ENCODE measurements at places on chromosomes 5 and 9.
A peak's percentile ranks its signal among the peaks of the same experiment; 100 is the strongest.

DNA sequence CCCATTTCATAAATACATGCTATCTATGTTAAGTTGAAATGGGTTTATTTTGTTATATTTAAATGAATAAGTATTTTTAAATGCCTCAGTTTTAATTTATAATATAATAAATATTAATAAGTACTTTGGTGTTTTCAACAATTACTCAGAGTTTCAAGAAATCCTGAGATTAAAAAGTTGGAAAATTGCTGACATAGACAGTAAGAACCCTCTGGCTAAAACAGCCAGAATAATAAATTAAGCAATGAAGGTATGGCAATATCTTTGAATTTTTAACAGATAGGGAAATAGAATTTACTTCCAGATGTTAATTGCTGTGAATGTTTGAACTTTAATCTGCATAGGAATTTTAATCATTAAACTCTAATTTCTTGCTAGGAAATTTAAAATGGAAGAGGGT lies 83.6 kb downstream of the ZNF622 start:
- no peak for DNase-seq

GRCh38 chr5:115392611-115393010 lies 96.2 kb upstream of the CCDC112 start:
- DNase-seq = peak; percentile 56

DNA sequence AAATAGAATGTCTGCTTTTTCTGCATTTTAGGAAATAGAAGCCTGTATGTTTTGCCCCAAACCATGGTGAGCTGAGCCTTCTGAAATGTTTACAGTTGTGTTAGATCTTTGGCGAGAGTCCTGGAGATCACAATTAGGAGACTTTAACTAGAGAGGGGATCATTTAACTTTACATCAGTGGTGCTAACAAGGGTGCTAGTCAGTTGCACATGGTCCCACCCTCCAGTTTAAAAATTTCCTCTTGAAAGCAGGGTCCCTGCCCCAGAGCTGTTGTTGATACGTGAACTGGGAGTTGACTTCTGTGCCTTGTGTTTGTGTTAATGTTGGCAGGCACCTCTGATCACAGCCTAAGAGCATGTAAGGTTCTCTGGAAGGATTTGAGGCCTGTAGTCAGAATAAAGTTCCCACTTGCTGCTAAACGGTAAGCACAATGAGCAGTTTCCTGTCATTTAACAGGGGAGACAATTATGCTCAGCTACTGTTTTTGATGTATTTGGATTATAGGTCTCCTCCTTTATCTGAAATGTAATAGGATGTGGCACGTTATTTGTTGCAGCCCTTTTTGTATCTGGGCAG lies 43.7 kb downstream of the RASGRF2 start:
- DNase-seq = no peak

DNA sequence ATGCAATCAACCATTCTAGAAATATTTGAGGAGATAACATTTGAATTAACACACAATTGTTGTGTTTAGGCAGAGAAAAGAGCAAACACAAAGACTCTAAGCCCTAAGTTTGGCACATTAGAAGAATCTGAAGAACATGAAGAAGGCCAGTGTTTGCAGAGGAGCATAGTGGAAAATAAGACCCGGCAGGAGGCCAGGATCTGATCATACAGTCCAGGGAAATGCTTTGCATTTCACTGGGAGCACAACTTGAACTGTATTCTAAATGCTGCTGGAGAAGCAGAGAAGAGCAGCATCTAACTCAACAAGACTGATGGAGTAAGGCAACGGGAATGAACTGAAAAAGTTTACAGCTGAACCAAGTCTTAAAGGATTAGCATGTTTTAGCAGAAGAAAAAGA lies 463.4 kb downstream of the ZNF608 start:
- DNase-seq = no peak

- DNase-seq = no peak
Observed at GRCh38 chr5:162456086-162456485, 388.5 kb downstream of the GABRG2 start.

GRCh38 chr9:130058887-130059286 lies 5.2 kb downstream of the GPR107 start:
- no peak for DNase-seq

DNA sequence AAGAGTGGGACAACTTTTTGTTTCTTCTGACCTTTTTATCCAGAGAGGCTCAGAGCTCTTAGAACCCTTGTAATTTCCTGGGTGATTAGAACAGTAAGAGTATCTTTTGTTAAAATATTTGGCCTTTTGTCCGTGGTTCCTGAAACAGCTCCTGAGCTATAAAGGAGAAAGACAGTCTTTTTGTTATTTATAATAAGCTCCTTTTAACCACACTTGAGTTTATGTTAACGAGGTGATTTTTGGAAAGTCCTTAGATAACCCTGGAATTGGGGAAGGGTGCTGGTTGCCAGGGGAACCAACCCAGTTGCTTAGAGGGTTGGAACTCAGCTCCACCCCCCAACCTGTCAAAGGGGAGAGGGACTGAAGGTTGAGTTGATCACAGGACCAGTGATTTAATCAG lies 4.8 kb downstream of the ZNF483 start:
- no peak for DNase-seq

GRCh38 chr5:83192947-83193346 lies 115.6 kb downstream of the XRCC4 start:
- DNase-seq = no peak

- DNase-seq = no peak
Observed at GRCh38 chr5:4862500-4862899, 277.6 kb upstream of the ADAMTS16 start.

GRCh38 chr5:143770450-143770849 lies 41.5 kb upstream of the HMHB1 start:
- DNase-seq = no peak

DNA sequence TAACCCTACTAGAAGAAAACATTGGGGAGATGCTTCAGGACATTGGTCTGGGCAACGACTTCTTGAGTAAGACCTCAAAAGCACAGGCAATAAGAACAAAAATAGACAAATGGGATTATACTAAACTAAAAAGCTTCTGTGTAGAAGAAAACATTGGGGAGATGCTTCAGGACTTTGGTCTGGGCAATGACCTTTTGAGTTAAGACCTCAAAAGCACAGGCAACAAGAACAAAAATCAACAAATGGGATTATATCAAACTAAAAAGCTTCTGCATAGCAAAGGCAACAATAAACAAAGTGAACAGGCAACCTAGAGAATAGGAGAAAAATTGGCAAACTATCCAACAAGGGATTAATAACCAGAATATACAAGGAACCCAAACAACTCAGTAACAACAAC lies 3.7 kb downstream of the MRPL50 start:
- no peak for DNase-seq

- DNase-seq = peak; percentile 86
Observed at GRCh38 chr5:129963359-129963758, 59.1 kb downstream of the CHSY3 start.

GRCh38 chr5:88094403-88094802 lies 174.2 kb downstream of the TMEM161B start:
- no peak for DNase-seq

- no peak for DNase-seq
Observed at GRCh38 chr9:133791735-133792649, 53.8 kb upstream of the SARDH start.

DNA sequence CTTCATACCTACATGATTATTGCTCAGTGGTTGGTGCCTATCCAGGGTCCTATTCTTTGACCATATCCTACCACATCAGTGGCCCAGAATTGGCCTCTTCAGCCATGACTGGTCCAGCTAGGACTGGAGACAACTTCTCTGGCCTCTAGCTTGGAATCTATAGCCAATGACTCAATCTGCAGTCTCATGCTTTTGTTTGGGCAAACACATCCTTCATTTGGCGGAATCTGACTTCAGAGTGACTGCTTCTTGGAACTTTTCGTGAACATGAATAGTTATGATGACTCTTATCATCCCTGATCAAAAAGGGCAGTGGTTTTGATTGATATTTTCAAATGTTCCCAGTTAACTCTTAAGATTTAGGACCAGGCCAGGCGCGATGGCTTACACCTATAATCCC lies 134.1 kb downstream of the PAPPA start:
- DNase-seq = peak; percentile 42

DNA sequence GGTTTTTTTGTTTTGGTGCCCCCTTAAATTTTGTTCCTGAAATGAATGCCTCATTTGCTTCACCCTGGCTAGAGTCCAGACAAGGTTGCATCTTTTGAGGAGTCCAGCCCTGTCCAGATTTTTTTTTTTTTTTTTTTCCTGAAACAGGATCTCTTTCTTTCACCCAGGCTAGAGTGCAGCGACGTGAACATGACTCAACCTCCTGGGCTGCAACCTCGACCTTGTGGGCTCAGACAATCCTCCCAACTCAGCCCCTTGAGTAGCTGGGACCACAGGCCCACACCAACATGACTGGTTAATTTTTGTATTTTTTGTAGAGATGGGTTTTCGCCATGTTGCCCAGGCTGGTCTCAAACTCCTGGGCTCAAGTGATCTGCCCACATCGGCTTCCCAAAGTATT lies 469.0 kb upstream of the BRINP1 start:
- DNase-seq = no peak

DNA sequence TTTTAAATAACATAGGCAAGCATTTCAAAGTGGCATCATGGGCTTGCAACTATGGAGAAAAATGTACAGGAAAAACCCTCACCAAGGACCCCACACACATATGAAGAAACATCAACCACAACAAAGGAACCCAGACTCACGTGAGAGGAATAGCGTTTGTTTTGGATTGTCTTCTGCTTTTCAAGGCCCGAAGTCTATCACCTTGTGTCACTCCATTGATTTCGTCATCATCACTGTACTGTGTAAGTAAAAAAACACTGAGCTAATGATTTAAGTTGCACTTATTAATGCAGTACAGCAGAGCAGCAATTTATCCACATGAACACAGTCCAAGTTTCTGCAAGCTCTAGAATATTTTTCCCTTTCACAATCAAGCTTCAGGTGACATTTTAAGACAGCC lies 72.4 kb downstream of the HABP4 start:
- DNase-seq = no peak

- no peak for DNase-seq
Observed at GRCh38 chr9:16885931-16886330, 15.5 kb upstream of the BNC2 start.

DNA sequence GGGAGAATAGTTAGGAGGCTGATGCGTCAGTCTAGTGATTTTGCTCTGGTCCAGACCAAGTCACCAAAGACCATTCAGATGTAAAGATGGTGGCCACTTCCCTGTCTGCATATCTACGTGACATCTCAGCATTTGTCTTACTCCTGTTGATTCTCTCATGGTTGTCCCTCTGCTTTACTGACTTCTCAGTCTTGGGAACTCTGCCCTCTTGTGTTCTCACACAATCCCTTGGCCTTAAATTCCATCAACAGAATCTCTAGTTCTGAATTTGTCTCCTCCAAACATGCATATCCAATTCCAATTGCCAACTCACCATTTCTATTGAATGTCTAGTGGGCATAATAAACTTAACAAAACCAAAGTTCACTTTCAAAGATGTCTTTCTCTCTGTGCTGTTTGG lies 147.8 kb downstream of the SLC24A2 start:
- no peak for DNase-seq

GRCh38 chr5:147504011-147504410 lies 5.9 kb downstream of the DPYSL3 start:
- DNase-seq = peak; percentile 70

- DNase-seq = no peak
Observed at GRCh38 chr9:121279776-121280388, 11.9 kb downstream of the GSN start.

DNA sequence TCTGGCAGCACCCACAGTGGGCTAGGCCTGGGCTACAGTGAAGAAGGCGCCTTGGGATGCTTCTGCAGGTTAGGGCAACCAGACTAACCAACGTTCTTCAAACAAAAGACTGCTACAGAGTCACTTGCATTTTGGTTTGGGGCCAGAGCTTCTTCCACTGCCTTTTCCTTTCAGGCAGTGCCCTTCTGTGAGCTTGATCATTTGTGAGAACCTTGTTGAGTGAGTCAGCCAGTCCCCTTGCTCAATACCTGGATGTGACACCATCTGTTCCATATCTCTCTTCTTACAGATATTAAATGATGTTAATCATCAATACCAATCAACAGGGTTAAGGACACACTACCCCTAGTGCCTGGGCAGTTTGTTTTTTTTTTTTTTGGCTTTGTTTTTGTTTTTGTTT lies 46.5 kb upstream of the VDAC1 start:
- DNase-seq = no peak

GRCh38 chr5:54720341-54720740 lies 202.8 kb downstream of the SNX18 start:
- DNase-seq = no peak

GRCh38 chr5:143440448-143441115 lies 37.1 kb upstream of the NR3C1 start:
- no peak for DNase-seq

- no peak for DNase-seq
Observed at GRCh38 chr5:68407311-68408239, 192.0 kb downstream of the PIK3R1 start.

GRCh38 chr5:143315929-143316328 lies 87.6 kb downstream of the NR3C1 start:
- no peak for DNase-seq

DNA sequence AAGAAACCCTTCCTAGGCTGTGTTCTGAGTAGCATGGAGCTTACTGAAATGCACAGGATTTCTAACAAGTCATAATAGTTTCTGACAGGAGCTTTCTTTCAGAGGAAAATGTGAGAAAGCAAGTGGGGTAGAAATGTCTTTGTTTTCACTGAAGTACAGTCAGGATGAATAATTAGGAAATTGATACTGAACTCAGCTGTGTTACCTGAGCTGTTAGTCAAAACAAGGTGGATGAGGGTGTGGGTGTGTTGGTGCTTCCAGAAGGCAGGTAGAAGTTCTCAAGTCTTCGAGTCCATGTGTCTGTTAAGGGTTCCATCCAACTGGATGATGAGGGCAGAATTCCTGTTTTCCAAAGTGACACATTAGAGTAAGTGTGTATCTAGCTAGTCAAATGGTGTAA lies 122.4 kb downstream of the BASP1 start:
- DNase-seq = no peak

DNA sequence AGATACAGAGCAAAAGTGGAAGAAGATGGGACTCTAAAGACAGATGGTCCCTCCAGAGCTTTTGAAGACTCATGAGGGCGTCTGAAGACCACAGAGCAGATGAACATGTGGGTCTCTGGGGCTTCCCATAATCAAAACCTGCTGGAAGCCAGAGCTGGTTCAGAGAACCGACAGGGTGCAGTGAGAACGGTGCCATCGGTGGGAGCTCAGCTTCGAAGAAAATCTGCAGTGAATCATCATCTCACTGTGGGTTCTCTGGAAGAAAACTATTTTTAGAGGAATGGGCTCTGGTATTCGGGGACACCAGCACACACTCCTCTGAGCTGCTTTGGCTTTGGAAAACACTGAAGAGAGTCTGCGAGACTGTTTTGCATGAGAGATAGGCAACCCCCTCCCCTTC lies 222.4 kb upstream of the PANK3 start:
- no peak for DNase-seq

GRCh38 chr9:79524266-79524665 lies 47.5 kb upstream of the TLE4 start:
- no peak for DNase-seq

- DNase-seq = peak; percentile 98
Observed at GRCh38 chr5:134439210-134439654, 27.6 kb upstream of the CDKN2AIPNL start.

DNA sequence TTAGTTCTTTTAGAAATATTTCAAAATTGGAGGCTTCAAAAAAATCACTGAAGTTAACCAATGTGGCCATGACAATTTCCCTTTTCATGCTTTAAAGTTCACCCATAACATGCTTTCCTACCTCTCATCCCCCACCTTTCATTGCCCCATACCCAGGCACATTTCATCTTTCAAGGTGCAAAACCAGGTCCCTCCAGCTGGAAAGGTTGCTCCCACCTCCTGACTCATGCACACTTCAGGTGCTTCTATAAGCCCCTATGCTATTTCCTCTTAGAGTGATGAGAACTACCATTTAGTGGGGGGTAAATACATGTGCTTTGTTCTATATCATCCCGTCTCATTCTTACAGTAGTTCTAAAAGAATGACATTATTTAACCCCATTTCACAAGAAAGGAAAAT lies 15.4 kb downstream of the FYB1 start:
- DNase-seq = no peak

Data from GM04503 (cell line).